ENCODE measurements at places on chromosomes 3 and 15.

DNA sequence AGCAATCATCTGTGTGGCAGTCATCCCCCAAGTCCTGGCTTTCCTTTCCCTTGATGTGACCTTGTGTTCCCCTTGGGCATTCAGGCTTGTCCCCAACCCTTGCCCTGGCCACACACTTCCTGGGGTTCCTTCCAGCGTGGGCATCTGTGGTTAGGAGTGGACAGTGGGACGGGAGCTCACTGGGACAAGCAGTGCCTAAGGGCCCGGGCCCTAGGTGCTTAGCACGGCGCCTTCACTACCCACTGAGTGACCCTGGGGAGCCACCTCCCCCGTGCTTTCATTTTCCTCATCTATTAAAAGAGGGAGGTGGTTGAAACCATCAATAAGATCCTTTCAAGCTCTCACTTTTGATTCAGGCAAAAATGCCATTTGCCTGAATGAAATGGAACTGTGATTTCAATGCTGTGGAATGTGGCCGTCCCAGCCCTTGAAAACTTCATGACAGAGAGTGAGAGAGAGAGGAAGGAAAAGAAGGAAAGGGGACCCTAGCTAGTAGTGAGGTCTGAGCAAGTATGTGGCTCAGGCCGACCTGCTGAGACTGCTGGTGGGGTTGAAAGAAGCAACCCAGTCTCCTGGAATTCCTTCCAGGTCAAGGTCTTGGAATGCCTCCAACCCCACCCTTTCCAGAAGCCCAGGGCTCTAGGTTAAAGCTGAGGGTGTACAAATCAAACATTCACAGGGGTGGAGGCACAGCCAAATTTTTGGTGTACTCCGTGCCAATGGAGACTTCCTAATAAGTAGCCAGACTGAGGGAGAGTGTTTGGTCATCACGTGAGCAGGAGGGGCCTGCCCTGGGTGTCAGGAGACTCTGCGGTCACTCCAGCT is 302.9 kb downstream of the TLE3 start:
- no peak for DNase-seq

GRCh38 chr15:33163816-33164215 is 30.7 kb downstream of the FMN1 start:
- no peak for DNase-seq

GRCh38 chr3:127535106-127535785 is 55.3 kb downstream of the TPRA1 start:
- no peak for DNase-seq

GRCh38 chr3:133196527-133196926 is 158.3 kb downstream of the TMEM108 start:
- DNase-seq = no peak

DNA sequence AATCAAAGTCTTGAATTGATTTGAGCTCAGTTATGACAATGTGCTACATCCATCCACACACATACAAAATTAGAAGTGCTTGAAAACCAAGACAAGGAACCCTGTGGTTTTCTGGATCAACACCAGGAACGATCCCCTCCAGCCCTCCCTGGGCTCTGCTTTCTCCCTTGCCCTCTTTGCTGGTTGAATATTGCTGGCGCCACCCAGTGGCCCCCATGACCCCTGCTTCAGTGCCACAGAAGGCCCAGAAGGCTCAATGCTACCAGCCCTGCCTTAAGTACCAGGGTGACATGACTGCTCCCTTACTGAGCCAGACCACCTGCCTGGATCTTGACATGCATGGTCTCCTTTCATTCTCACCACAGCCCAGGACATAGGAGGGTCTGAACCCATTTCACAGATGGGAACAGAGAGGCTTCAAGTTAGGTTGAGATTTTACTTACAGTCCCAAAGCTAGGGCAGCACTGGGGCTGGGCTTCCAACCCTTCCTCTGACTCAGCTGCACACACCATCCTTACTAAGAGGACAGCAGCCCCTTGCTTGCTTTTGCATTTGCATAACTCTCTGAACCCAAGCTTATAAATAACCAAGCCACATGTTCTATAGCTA is 15.0 kb downstream of the IL12A start:
- DNase-seq = peak; percentile 38

Data from activated B cell treated with CpG ODN at 0.5 μM for 24 hours (primary cell).